ENCODE measurements at places on chromosomes 7 and 10. TPM values are rescaled to one million over a fixed set of nuclear protein-coding genes. Genes with fewer than 3 reads are reported as not detected.
A peak's percentile ranks its signal among the peaks of the same experiment; 100 is the strongest.

- no peaks in the 10 kb centered on the region for H3K4me1 ChIP-seq
- no peak for DNase-seq
- no peaks in the 10 kb centered on the region for H3K27me3 ChIP-seq
- H3K27ac ChIP-seq: no peak overlapping the region
Observed at GRCh38 chr10:99913831-99914235, 95.9 kb downstream of the DNMBP start.

DNA sequence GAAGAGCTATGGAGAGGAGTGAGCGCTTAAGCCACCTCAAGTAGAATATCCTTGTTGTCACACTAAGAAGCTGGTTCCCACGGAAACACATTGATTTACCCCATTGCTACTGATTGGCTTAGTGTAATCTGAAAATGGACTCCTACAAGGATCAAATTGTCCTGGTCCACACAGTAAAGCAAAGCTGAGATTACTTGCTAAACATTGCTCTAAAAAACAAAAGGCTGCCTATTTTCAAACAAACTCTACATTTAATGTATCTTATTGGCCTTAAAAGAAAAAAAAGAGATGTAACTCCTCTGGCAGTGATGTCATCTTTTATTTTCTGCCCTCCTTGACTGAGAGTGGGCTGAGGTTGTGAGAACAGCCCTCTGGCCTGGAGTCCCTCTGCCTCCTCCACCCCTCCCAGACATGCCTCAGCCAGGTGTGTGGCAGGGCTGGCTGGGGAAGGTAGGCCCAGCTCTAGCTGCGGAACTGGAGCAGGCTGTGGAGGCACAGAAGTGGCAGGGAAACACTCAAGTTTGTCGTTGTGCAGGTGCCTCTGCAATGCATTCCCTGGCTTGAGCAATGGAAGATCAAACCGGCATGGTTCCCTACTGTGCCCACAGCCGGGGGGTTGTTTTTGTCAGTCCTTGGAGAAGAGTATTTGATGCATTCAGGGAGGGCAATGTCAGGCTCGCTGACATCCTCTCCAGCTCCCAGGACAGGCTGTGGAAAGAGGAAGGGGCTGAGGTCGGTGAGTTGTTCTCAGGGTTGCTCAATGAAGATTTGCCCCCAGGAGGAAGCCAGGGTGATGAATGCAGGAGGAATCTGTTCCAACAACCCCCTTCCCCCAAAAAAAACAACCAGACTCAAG is 9.1 kb downstream of the KLF6 start:
- H3K27me3 ChIP-seq: no peaks in the 10 kb centered on the region
- H3K36me3 ChIP-seq: peaks cover 40% of the 10 kb centered on the region
- peak overlapping the region; percentile 70 for H3K27ac ChIP-seq
- H3K4me3 ChIP-seq: no peak overlapping the region
- no peak for DNase-seq
- H3K4me1 ChIP-seq: peaks cover 63% of the 10 kb centered on the region

GRCh38 chr7:117110480-117111315 is 157.4 kb downstream of the ST7 start:
- peaks cover 6% of the 10 kb centered on the region for H3K4me1 ChIP-seq
- H3K27ac ChIP-seq: peak overlapping the region; percentile 4
- H3K36me3 ChIP-seq: no peaks in the 10 kb centered on the region
- DNase-seq: no peak

DNA sequence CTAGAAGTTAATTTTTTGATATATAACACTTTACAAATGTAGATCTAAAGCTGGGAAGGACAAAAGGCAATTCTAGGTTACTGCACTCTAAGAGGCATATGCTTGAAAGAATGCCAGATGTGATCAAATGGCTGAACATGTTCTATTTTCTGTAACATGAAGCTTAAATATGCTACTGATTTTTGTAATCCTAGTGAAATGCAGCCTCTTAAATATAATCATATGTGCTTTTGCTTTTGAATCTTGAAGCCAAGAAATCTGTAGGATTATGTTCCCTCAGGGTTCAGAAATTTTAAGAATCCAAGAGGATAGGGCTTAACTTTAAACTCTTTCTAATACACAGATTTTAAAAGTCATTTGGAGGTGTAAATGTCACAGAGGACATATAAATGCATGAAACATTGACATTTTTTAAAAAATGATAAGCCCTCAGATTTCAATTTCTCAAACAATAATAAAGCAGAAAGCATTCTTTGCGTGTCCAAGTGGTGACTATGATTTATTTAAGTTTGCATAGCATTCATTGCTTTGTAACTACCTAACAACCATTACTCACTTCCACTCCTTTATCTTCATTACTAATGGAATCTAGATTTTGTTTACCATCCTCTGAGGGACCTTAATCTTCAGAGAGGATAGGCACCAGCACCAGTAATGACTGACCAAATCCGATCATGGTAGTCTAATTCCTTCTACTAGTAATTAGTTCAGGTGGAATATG is 170.4 kb downstream of the MAGI2 start:
- H3K36me3 ChIP-seq: no peaks in the 10 kb centered on the region
- H3K27me3 ChIP-seq: no peaks in the 10 kb centered on the region
- no peak overlapping the region for H3K27ac ChIP-seq
- no peak overlapping the region for H3K4me3 ChIP-seq
- H3K4me1 ChIP-seq: no peaks in the 10 kb centered on the region
- DNase-seq: no peak

DNA sequence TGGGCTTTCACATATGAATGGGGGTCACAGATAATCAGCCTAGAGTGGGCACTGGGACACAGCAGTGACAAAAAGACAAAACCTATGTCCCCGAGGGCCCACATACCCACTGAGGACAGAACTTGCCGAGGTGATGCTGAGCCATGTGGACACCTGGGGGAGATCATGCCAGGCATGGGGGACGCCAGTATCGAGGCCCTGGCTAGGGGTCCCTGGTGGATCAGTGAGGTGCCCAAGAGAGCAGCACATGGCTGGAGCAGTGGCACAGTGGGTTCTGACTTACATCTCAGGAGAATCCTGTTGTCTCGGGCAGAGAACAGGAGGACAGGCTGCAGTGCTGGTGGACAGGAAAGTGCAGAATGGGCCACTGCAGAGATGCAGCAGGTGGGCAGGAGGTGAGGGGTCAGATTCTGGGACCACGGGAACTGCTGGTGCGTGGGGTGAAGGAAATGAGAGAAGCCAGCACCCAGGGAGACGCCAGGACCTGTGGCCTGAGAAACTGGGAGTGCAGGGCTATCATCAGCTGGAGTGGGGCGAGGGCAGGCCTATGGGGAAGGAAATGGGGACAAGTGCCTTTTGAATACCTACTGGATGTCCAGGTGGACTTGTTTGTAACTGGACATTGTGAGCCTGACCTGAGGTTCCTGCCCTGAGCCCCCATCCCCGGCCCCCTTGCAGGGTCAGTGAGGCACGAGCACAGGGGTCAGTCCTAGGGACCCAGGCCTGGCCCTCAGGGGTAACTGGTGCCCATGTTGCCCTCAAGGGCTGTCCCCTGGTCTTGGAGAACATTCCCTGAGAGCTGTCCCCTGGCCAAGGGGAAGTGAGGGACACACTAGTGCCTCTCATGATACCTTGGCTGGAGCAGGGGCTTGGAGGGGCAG is 91.2 kb upstream of the RET start:
- H3K4me1 ChIP-seq: no peaks in the 10 kb centered on the region
- no peak for DNase-seq
- no peaks in the 10 kb centered on the region for H3K36me3 ChIP-seq
- no peak overlapping the region for H3K27ac ChIP-seq

GRCh38 chr7:223118-223800 is 30.9 kb downstream of the FAM20C start:
- H3K27me3 ChIP-seq: no peaks in the 10 kb centered on the region
- H3K4me1 ChIP-seq: no peaks in the 10 kb centered on the region
- H3K36me3 ChIP-seq: no peaks in the 10 kb centered on the region

DNA sequence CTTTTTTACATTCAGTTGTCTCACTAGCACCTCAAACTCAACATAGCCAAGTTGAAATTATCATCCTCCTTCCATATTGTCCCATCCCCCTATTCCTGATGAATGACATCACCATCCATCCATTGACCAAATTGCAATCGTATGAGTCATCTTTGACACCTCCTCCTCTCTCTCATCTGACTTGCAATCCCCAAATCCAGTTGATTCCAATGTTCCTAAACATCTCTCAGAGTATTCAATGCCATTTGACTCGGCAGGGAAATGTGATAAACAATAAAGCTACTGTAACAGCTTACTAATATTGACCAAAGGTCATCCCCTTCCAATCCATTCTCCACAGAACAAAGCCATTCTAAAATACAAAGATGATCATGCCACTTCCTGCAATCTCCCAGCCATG is 1047.8 kb downstream of the NRG3 start:
- no peak overlapping the region for H3K27ac ChIP-seq
- H3K27me3 ChIP-seq: no peaks in the 10 kb centered on the region
- H3K36me3 ChIP-seq: no peaks in the 10 kb centered on the region
- no peaks in the 10 kb centered on the region for H3K4me1 ChIP-seq

DNA sequence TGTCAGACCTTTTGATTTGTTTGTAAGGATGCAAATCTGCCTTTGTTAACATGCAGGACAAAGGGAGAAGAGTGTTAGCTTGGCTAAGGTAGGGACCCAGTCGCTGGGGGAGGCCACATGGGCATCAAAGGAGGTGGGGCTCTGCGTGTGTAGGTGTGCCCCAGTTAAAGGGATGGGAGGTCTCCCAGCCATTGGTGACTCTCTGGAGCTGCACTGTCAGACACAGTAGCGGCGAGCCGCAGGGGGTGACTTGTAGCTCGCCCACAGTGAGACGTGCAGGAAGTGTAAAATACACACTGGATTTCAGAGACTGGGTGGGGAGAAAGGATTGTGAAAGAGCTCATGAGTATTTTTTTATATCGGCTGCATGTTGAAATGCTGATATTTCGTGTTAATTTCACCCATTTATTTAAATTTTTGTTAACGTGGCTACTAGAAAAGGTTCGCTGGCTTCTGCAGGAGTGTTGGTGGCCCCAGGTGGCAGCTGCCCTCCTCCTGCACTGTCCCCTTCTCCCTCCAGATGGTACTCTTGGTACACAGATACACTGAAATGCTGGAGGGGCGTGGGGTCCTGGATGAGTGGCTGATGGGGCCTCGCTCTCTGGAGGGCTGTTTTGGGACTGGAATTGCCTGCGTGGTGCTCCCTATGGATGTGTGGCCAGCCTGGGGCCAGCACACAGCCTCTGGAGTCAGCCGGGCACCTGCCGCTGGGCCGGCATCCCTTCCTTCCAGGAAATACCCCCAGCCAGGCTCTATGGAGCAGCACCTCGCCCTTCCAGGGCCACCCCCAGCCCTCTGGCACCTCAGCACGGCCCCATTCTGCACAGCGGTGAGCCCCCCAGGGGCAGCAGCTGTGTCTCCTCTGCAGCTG is 59.2 kb downstream of the LHPP start:
- H3K4me1 ChIP-seq: no peaks in the 10 kb centered on the region
- no peak for DNase-seq
- no peak overlapping the region for H3K27ac ChIP-seq
- peaks cover 12% of the 10 kb centered on the region for H3K36me3 ChIP-seq
- H3K27me3 ChIP-seq: no peaks in the 10 kb centered on the region

DNA sequence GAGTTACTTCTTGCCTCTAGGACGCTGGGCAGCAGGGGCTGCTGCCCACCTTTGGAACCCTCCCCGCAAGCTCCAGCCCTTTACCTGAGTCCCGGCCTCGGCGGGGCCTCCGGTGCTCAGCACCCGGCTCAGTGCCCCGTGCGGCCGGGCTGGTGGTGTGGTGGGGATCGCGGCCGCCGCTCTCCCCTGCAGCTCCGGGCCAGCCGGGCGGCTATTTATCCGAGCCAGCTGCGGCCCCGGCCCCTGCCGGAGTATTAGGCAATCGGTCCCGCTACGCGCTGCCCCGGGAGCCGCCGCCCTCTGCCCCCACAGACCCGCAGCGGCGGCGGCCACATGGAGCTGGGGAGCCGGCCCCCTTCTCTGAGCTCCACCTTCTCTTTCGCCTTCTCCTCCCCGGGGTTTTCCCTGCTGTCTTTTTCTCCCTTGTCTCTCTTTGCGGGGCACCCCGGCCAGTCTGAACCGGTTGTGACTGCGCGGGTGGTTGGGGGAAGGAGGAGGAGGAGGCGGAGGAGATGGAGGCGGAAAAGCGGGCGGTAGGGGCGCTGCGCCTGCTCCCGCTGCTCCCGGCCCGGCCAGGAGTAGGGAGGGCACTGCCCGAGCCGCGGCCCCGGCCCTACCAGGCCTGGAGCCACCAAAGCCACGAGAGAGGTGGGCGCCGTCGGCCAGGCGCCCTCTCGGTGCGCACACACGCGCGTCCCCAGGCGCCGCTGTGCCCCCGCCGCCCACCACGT is at the start of gene SLC16A9:
TSS of gene SLC16A9 (minus strand) at position 456 of the 731 bp plus-strand sequence. CDS start 25,559 bp downstream, outside the sequence.
- no peaks in the 10 kb centered on the region for H3K27me3 ChIP-seq
- DNase-seq: peak; percentile 1
- no peaks in the 10 kb centered on the region for H3K36me3 ChIP-seq
- no peaks in the 10 kb centered on the region for H3K4me1 ChIP-seq
- H3K27ac ChIP-seq: no peak within 1 kb of the TSS

DNA sequence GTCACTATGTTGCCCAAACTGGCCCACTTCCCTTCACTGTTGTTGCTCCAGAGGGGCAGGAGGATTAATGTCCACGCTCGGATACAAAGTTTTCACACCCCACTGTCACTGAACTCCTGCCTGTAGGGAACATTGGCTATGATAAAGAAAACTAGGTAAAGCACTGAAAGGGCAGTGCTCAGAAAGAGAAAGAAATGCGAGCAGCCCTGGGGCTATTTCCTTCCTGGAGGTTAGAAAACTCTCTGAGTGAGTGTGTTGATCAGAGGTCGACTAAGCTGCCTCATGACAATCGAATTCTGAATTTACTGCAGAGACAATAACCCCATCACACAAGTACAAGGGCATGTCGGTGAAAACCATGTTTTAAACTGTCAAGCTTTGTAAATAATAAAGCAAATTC is 227.2 kb upstream of the PITRM1 start:
- H3K36me3 ChIP-seq: no peaks in the 10 kb centered on the region
- DNase-seq: no peak
- H3K4me1 ChIP-seq: no peaks in the 10 kb centered on the region
- no peak overlapping the region for H3K27ac ChIP-seq

DNA sequence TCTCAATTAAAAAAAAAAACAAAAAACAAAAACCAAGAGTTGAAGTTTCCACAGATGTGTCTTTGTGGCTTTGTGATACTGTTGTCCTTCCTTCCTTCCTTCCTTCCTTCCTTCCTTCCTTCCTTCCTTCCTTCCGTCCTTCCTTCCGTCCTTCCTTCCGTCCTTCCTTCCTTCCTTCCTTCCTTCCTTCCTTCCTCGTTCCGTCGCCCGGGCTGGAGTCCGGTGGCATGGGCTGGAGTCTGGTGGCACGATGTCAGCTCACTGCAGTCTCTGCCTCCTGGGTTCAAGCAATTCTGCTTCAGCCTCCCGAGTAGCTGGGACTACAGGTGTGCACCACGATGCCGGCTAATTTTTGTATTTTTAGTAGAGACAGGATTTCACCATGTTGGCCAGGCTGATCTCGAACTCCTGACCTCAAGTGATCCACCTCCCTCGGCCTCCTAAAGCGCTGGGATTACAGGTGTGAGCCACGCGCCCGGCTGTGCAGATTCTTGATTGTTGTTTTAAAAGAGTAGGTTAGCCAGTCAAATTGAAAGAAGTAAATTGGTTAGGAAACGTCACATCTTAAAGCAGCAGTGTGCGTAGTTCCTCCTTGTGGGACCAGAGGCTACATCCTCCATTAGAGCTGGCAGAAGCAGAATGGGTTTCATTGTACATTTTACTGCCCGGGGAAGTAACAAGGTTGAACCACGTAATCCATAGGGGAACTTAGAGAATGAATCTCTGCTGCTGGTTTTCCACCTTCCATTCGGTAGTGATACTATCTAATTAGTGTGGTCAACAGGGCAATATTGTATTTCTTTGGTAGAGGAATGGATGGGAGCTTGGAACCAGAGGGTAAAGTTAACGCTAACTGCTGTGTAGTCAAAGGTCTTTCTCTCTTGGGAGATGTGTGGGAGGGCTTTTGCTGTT is 20.6 kb downstream of the DNAJB6 start:
- DNase-seq: no peak
- peaks cover 14% of the 10 kb centered on the region for H3K36me3 ChIP-seq
- H3K27ac ChIP-seq: no peak overlapping the region

ITIH2 gene
- not detected for total RNA-seq

NXPH1 gene
- not detected for total RNA-seq
